Metanephros (tissue), 2 donors: ENCODE measurements at places on chromosomes 7 and 10. TPM values are rescaled to one million over a fixed set of nuclear protein-coding genes. Genes with fewer than 3 reads are reported as not detected.

Gene ANKRD61
- total RNA-seq, result not detected

Gene TCF7L2
- total RNA-seq, result 21.4 TPM

Gene RPEL1
- total RNA-seq, result not detected

Gene NEURL1
- 15.0 TPM for total RNA-seq

Gene ITPRID1
- total RNA-seq, result not detected

Gene UCN3
- total RNA-seq, result not detected

Gene CPN1
- 2.2 TPM for total RNA-seq

Gene PTF1A
- not detected for total RNA-seq

Gene NYAP1
- 2.9 TPM for total RNA-seq

Gene FRMPD2
- 0.76 TPM for total RNA-seq

Gene CABCOCO1
- 1.4 TPM for total RNA-seq

Gene NRP1
- 170 TPM for total RNA-seq

Gene EPHA1
- 11.1 TPM for total RNA-seq
